ENCODE measurements at places on chromosomes 2 and 18.
A peak's percentile ranks its signal among the peaks of the same experiment; 100 is the strongest.

GRCh38 chr2:171287036-171287571, 126.4 kb upstream of the TLK1 start:
- no peak for DNase-seq

GRCh38 chr2:221629468-221629867, 57.4 kb upstream of the EPHA4 start:
- no peak for DNase-seq

GRCh38 chr2:178477443-178478129, 814 bp downstream of the FKBP7 start:
- no peak for DNase-seq

- peak; percentile 46 for DNase-seq
Observed at GRCh38 chr2:152499896-152500735, 165.1 kb downstream of the FMNL2 start.

DNA sequence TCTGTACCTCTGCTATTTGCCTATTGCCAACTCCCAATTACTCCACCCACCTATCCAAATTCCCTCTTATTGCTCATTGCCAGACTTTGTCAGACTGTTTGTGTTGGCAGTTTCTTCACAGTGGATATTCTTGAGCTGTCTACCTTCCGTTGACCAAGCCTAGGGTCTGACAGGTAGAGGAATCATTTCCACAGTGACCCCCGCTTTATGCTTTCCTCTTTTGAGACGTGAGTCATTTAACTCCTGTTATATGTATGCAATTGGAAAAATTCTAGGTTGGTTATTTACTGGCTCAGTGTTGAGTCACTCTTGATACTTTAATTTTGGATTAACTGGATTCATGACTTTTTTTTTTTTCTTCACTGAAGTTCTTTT, 187.7 kb downstream of the IRS1 start:
- no peak for DNase-seq

DNA sequence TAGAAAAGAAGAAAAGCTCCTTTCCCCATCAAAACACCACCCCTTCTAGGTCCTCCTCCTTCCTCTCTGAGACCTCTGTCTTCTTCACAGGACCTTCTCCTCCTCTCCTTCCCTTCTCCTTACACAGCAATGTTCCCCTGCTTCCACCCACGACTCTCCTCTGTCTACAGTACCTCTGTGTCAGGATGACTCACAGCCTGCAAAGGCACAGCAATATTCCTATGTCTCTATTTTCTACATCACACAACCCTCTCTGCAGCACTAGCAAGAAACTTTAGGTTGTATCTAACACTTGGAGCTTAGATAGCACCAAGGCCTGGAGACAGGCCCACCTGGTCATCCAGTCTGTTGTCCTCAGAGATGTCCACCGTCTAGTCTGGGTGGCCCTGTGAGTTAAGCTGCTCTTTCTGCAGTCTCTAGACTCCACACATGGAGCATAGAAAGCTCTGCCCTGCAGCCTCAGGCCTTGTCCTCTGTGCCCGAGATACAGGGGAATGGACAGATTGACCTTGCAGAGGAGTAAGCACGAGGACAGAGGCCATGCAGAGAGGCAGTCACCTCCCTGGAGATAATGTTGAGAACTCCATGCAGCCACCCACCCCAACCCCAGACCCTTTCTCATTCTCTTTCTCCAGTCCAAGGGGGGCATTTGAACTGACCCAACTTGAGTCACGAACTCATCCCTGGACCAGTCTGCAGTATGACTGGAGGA, 212.0 kb downstream of the TNS1 start:
- no peak for DNase-seq

GRCh38 chr2:47695800-47696477, 87.0 kb upstream of the MSH6 start:
- no peak for DNase-seq

DNA sequence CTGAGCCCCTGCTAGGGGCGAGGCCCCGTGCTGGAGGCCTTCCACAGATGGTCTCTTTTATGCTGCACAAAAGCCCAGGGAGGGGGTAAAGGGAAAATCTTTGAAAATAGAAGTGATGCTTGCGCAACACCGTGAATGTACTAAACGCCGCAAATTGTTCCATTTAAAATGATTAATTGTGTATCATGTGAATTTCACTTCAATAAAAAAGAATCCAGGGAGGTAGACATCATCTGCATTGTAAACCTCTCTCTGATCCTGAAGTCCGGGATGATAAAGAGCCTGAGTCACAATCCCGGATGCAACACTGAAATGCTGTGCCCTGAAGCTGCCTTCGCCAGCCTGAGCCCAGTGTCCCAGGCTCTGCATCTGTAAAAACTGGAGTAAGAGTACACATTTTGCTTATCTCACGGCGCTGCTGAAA, 107.7 kb upstream of the PPP1CB start:
- no peak for DNase-seq

GRCh38 chr2:23769364-23769763, 157.6 kb downstream of the ATAD2B start:
- DNase-seq = no peak

- DNase-seq = no peak
Observed at GRCh38 chr18:36294031-36294430, 3.5 kb upstream of the FHOD3 start.

DNA sequence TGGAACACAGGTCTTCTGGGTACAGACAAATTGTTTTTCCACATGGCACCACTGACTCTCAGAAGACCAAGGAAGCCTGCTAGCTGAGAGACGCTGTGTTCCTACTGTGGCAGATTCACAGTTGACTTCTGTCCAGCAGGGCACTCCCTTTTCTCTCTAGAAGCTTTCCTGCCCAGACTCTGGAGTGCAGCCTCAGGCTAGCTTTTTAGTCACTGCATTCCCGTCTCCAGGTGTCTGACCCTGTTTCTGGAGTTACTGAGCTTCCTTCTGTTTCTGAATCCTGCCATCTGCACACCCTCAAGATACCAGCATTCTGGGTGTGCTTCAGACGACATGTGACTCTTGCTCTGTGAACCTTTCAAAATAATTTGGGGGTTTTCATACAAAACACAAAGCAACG, 125.1 kb downstream of the TMEM200C start:
- no peak for DNase-seq

DNA sequence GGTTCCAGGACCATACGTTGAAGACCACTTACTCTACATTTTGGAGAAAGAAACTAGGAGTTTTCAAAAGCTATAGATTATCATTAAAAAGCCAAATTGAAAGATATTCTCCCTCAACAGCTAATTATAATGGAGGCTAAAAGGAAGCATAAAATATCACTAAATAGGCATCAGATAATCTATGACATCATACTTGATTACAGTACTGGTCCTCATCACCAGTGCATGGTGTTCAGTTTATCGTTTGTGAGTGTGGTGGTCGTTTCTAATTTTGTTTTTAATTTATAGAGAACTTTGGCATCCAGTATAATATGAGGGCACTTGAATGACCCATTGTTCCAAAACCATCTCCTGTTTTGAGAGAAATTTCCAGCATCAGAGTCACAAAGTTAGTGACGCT, 80.9 kb downstream of the HNRNPLL start:
- no peak for DNase-seq

GRCh38 chr2:162028511-162028910, 45.5 kb downstream of the DPP4 start:
- DNase-seq = no peak

GRCh38 chr2:133836691-133837345, 268.6 kb upstream of the NCKAP5 start:
- DNase-seq = no peak

DNA sequence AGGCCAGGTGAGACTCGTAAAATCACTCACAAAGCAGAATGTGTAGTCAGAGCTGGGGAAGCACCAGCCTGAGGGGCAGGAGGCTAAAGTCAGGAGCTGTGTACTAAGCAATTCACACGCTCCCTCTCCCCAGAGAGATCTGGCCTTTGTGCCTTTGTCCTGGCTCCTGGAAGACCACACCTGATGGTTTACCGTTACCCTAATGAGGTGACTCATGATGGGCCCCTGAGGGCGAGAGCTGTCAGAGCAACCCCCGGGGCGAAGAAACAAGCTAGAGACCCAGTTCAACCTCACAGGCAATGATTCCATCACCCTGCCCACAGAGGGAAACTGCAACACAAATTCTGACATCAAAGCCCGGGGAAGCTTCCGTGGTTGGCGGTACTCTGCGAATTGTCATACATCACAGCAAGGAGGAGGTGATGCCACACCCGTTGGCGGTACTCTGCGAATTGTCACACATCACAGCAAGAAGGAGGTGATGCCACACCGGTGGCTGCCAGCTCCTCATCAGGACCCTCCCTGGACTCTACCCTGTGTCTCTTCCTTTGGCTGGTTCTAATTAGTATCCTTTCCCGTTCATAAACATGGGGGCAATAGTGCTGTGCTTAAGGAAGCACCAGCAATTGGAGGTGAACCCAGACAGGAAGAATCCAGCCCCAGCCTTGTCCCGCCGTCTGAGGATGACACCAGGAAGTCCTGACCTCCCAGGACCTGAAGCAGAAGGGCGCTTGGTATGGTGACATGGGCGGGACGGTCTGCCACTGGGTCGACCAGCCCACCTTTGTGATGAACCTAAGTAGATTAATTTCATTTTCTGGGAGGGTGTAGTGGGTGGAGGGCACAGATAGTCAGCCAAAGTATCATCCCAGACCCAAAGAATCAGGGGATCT, 30.5 kb downstream of the B3GNT7 start:
- DNase-seq = peak; percentile 56

- peak; percentile 16 for DNase-seq
Observed at GRCh38 chr18:74149878-74150277, 1.6 kb downstream of the TIMM21 start.

DNA sequence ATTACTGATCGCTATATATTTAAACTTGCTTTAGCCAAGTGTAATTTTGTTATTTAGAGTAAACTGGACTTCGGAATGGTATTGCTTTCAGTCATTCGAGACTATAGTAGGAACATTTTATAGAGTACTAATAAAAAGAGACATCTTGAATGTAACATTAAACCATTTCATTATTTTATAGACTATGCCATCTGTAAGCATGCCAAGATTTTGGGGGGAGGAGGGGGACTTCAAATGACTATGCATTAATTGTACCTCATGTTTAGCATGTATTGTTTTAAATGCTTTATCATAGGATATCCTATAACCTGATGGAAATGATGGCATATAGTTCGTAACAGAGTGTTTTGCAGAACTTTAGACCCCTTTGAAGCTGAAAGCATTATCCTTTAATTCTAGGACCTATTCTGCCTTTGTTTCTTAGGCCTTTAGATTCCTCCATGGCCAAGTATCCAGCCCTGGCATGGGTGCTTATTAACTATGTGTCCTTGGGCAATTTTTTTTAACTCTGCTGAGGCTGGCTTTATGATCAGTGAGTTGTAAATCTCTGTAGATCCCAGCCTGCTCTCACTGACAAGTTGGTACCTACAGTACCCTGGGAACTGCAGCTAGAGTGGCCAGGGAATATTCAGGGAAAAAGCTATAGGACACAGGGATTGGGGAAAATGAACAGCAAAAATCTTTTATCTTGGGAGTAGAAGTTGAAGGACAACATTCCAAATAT, 93.4 kb downstream of the PARD3B start:
- no peak for DNase-seq

GRCh38 chr2:47935071-47935470, 28.8 kb upstream of the FBXO11 start:
- DNase-seq = no peak

GRCh38 chr2:213150315-213151097, 906 bp downstream of the IKZF2 start:
- peak; percentile 41 for DNase-seq

DNA sequence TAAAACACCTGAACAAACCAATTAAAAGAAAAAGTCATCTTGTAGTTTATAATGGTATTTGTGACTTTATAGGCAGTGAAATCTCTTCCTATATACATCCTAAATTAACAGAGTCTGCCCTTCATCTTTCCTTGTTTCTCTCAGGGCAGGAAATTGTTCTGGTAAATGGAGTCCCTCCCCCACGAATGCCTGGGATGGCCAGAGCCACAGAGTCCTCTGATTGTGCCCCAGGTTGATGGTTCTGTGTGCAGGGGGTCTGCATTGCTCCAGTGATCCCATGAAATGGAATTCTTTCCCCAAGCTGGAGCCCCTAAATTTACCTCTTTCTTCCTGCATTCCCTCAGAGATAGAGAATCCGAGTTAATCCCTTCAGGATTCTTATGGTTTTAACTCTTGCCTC, 155.5 kb downstream of the MTX2 start:
- no peak for DNase-seq

DNA sequence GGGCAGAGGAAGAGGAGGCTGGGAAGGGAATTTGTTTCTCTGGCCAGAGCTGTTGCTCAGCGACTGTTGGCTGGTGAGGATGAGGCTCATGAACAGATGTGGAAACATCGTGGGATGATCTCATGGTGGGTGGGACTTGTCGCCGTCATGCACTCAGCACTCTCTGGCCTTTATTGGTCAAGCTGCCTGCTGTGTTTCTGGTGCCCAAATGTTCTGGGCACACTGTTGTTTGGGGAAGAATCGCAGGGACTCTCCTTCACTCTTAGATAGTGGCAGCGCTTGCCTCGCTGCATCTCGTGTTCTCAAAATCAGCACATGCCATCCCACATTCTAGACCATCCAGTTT, 145.6 kb downstream of the AGAP1 start:
- no peak for DNase-seq

GRCh38 chr2:240962300-240963064, 35.9 kb upstream of the SNED1 start:
- DNase-seq = no peak

GRCh38 chr2:110100480-110100879, 15.1 kb downstream of the MALL start:
- DNase-seq = no peak

GRCh38 chr2:218431878-218432277, 13.0 kb downstream of the VIL1 start:
- DNase-seq = no peak

DNA sequence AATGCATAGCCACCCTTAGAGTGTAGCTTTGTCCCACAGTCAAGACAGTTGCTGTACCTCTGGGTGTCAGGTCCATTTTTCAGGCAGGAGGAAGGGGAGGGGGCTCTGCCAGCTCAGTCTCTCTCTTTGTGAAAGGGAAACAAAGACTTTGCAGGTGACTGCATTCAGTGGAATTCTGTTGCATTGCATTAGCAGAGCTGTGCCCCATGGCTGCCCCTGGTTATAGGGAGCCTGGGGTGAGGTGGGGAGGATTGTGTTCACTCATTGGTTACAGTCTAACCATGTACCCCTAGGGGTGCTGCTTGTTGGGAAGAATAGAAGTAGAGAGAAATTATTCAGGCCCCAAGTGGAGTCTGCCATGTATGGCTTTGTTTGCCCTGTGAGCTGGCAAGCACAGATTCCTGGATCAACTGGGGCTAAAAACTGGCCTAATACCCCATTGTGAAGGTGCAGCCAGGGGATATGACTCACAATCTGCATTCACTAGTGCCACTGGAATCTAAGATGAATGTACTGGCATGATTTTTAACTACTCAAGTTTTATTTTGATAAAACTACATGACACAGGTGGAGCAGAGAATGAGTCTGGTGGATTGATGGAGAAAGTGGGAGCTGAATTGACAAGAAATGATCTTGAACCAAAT, 118.4 kb downstream of the SH3BP4 start:
- DNase-seq = no peak

GRCh38 chr2:85769983-85770362, 16.2 kb downstream of the ATOH8 start:
- DNase-seq = no peak

GRCh38 chr2:22238967-22239366, 1115.2 kb downstream of the TDRD15 start:
- DNase-seq = no peak

GRCh38 chr2:96139181-96139758, 968 bp upstream of the ASTL start:
- no peak for DNase-seq
